Articular chondrocyte of knee joint (primary cell): ENCODE measurements at places on chromosomes 1 and 21. TPM values are rescaled to one million over a fixed set of nuclear protein-coding genes. Genes with fewer than 3 reads are reported as not detected.

Gene CNR2
- not detected in 2 replicates for total RNA-seq

Gene TNNT2
- not detected in 2 replicates for total RNA-seq

Gene COL6A1
- 1,285 and 1,468 TPM in 2 replicates for total RNA-seq

Gene CACNA1S
- total RNA-seq, result not detected in 2 replicates

Gene RXRG
- not detected in 2 replicates for total RNA-seq

Gene LRRN2
- 0.54 and 0.65 TPM in 2 replicates for total RNA-seq

Gene SH2D1B
- 0.11 TPM in 1 of 2 replicates, not detected in the other for total RNA-seq

Gene PTPN22
- total RNA-seq, result 5.5 and 8.6 TPM in 2 replicates

Gene PLA2G2F
- not detected in 2 replicates for total RNA-seq

Gene UMODL1
- total RNA-seq, result under 0.01 TPM in 2 replicates

Gene CD2
- total RNA-seq, result not detected in 2 replicates

Gene RNU1-2
- under 0.01 TPM in 2 replicates for total RNA-seq

Gene KRTAP13-2
- not detected in 2 replicates for total RNA-seq

Gene FHL3
- 14.5 and 14.8 TPM in 2 replicates for total RNA-seq

Gene GPR25
- total RNA-seq, result not detected in 2 replicates

Gene C1QC
- total RNA-seq, result not detected in 2 replicates

Gene ZCCHC17
- total RNA-seq, result 32.0 and 36.5 TPM in 2 replicates

Gene PLEKHA6
- total RNA-seq, result 0.39 and 1.6 TPM in 2 replicates
